ENCODE measurements at places on chromosomes 3 and 15.
A peak's percentile ranks its signal among the peaks of the same experiment; 100 is the strongest.

DNA sequence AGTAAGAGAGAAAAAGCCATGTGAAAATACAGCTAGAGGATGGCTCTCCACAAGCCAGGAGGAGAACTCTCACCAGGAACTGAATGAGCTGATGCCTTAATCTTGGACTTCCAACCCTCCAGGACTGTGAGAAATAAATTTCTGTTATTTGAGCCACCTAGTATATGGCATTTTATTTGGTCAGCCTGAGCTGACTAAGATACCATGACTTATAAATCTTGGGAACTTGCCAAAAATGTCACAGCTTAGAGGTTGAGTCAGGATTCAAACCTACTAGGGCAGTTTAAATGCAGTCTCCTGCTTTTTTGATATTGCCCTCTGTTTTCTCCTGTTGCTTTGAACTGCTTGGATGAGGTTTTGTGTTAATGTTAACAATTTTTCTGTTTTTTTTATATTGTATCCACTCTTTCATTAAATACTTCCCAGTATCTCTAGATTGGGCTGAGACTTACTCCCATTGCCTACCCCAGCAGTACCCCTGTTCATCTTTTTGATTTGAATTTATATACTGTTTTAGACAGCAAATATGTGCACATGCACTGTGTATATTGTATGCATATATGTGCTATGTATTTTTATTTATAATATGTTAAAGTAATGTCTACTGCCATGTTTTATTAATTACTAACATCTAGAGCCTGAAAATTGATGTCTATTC lies 1223.2 kb downstream of the OTOL1 start:
- no peak for DNase-seq

DNA sequence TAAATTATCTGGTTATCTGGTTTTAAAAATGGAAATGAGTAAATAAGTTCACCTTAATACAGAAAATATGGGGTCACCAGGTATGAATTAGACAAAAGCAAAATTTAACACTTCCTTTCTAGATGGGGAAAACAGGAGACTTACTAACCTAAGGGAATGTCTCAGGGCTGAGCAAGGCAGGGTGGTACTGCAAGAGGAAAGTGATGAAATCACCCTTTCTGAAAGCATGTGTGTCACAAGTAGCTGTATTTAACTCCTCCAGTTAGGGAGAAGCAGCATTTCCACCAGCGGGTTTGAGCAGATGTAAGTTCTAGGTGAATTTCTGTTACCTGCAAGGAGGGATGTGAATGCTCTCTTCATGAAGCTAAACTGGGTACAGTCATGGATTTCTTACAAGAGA lies 629.1 kb downstream of the MECOM start:
- no peak for DNase-seq

- DNase-seq, result no peak
Measured at GRCh38 chr3:154191520-154191919, 70.3 kb downstream of the ARHGEF26 start.

- DNase-seq, result no peak
Measured at GRCh38 chr15:91526424-91526823, 327.1 kb upstream of the SLCO3A1 start.

DNA sequence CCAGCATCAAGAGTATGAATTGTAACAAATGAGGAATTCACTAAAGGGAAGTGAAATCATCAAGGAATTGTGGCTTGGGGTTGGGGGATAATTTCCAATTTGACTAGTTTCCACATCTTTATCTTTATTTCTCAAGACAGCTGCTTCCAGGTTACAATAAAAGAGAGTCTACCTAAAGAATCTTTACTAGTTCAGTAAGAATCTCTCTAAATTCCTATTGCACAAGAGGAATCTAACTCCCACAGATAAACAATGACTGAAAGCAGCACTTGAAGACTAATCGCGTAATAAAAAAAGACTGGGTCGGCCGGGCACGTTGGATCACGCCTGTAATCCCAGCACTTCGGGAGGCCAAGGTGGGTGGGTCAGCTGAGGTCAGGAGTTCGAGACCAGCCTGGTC lies 194.4 kb downstream of the KBTBD8 start:
- DNase-seq, result no peak

DNA sequence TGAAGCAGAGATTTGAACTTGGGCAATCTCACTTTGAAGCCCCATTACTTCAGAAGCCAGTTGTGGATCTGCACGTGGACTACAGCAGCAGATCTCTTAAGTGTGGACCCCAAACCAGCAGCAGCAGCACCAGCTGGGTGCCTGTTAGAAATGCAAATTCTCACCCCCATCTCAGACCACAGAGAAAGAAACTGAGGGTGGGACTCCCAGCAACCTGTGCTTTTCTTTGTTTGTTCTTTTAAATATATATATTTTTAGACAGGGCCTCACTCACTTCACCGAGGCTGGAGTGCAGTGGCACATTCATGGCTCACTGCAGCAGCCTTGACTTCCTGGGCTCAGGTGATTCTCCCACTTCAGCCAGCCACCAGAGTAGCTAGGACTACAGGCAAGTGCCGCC lies 53.2 kb downstream of the SLTM start:
- DNase-seq, result no peak

- no peak for DNase-seq
Measured at GRCh38 chr3:149151843-149152242, 22.4 kb downstream of the HPS3 start.

- DNase-seq, result peak; percentile 53
Measured at GRCh38 chr3:134938029-134938525, 143.0 kb downstream of the EPHB1 start.

DNA sequence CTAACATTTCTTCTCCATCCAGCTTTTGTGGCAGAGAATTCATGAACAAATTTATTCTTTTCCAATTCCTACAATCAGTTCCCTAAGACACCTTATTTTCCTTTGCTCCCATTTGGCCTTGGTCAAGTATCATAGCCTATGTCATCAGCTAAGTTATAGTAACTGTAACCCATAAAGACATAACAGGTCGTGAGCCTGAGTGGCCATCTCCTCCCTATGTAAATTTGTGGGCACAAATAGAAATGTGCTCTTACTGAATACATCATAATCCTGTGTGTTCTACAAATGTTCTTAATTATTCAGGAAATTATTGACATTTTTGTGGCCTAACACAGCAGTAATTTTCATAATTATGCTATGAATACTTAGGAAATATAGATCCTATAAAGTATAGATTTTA lies 108.9 kb upstream of the ZNF717 start:
- DNase-seq, result no peak

DNA sequence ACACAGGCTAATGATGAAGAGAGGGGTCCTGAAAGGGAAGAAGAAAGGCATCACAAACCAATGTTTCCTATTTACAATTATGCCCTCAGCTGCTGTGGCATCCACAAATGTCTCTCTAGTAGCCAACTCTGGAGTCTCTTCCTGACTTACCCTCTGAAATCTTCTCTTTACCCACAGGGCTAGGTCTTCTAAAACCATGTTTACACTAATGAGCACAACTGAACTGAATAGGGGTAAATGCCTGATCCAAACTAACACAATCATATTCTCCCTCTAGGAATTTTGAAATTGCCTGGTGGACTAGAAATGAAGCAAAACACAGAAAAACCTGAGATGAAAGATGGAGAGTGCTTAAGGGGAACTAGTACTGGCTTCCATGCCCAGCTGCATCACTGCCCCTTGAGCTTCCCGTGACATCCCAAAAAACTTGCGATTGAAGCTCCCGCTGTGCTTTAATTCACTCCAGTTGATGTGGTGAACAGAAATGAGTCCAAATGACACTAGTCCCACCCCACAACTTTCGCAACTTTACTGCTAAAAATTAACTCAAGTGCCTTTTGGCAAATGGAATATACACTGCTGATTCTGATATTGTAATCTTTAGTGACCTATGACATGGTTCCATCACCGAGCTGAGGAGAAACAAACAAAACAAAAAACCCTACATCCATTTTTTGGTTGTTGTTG lies 32.8 kb downstream of the CFAP20DC start:
- DNase-seq, result no peak

- no peak for DNase-seq
Measured at GRCh38 chr15:48466820-48467219, 135.6 kb downstream of the DUT start.

- DNase-seq, result no peak
Measured at GRCh38 chr3:1883534-1883933, 215.1 kb upstream of the CNTN4 start.

- DNase-seq, result no peak
Measured at GRCh38 chr3:176362191-176362731, 835.0 kb downstream of the TBL1XR1 start.

DNA sequence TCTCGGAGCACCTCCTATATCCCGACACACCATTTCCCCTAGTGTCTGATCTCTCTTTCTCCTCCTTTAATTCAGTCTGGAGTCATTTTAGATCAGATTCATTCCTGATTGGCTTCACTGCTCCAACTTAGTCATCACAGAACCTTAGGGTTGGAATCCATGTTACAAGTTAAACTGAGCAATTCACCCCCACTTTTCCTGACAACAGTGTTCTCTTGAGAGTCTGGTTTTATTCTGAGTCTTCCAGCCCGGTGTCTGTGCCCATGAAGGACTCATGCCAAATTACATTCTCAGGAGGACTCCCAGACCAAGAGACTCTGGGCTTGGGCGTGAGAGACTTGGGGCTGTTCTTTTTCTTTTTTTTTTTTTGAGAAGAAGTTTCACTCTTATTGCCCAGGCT lies 57.5 kb downstream of the LPP start:
- no peak for DNase-seq

DNA sequence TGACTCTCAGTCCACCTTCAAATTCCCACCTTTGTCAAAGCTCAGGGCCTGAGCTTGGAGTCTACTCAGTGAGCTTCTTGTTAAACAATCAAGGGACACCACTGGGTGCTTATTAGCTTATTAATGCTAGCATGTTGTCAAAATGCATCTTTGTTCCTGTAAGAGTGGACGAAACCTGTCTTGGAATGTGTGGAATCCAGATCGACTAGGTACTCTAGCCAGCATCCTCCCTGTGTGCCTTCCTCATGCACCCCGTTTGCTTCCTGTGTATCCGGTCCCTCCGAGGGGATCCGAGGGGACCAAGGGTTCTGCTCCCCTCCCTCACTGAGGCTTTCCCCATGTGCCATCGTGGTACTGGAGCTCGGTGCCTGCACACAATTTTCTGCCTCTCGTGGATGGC lies 75.7 kb upstream of the UBE3A start:
- no peak for DNase-seq

DNA sequence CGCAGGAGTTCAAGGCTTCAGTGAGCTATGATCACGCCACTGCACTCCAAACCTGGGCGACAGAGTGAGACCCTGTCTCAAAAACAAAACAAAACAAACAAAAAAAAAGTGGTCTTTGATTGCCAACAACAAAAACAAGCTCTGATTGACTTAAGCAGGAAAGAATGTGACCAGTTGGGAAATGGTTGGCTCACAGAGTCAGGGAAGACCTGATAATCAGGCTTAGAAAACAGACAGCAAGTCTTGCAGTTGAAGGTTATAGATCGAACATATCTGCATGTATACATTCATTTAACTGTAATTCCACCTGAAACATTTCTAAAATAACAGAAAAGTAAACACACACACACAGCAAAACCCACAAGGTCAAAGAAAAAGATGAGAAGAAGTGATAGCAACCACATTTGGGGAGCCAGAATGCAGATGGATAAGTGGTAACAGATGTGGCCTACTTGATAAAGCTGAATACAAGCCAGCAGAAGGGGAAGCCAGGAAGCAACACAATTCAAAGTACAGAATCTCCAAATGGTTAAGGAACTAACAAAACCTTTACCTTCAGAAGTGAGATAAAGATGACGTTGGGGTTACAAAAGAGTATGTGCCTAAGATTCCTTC lies 699.9 kb upstream of the ZNF385D start:
- peak; percentile 66 for DNase-seq

Measured in NCI-H524 treated with DMSO at 0.1 percent for 48 hours (cell line).